Dorsolateral prefrontal cortex (tissue), 122 donors: ENCODE measurements at places on chromosomes 6 and 20.
A peak's percentile ranks its signal among the peaks of the same experiment; 100 is the strongest.

DNA sequence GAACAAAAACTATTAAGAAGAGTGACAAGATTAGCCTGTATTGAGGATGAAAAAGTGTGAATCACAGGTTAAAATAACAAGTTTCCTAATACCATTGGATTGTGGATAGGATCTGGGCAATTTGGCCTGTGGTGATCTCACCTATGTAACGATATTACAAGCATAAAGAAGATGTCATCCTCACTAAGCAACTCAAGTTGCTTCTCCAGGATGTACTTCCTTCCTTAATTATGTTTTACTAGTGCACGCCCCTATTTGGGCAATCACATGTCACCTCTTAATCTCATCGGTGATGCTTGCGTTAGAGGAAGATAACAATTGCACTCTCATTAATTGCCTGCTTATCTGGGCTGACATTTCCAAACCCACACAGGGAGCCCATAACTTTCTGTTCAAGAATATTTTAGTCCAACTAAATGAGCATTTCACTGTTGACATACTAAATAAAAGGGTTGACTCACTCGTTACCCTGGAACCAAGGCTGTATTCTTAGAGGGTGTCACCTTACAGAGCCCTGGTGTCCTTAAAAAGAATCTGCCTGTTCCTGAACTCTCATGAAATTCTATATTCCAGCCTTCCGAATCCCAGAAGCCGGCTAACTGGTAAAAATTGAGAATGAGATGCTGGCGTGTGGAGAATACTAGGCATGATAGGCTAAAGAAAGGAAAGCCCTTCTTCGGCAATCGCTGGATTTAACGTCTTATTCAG, 88.2 kb upstream of the ATXN1 start:
- DNase-seq, result no peak

- no peak for DNase-seq
Measured at GRCh38 chr6:84457276-84457675, 229.8 kb upstream of the CEP162 start.

DNA sequence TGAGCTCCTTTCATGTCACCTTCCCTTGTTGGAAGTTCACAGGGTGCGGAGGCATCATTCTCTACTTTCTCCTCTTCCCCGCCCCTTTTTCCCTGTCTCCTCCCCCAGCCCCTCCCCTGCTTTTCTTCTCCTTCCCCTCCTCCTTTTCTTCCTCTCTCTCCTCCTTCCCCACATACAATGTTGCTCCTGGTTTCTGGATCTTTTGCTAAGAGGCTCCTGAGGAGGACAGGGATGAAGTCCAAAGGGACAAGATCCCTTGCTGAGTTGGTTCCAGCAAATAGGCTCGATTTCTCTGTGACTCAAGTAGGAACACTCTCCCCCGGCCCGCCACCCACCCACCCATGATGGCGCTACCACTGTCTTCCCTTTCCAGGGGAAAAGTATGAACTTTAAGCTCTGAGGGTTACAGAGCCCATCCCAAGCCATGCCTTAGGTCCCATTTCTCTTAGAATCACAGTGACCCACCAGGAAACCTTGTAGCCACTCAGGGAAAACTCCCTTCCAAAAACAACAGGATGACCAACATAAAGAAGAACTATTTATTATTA, 852 bp upstream of the TFEB start:
- no peak for DNase-seq

DNA sequence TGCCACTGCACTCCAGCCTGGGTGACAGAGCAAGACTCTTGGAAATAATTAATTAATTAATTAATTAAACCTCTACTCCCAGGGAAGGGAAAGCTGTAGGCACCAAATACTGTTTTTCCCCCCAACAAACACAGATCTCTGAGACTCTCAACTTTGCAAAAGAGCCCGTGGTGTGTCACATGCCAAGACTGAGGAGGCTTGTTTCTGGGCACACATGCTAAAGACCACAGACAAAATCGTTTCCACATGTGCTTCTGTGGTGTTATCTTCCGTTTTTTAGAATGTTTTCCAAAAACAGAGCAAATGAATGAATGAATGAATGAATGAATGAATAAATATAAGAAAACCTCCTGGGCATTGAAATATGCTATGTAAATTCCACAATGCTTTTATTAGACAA, 55.6 kb upstream of the ATXN1 start:
- no peak for DNase-seq

DNA sequence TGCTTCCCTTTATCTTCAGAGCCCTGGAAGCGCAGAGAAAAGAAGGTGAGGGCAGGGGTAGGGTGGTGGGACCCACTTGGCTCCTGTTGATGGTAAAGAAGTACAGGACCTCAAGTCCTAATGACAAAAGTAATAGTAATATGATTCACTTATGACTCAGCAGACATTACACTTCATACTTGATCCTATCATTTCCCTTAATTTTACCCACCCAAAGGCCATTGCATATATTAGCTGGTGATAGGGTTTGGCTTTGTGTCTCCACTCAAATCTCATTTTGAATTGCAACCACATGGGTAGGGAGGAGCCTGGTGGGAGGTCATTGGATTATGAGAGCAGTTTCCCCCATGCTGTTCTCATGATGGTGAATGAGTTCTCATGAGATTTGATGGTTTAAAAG, 880.7 kb downstream of the KIF16B start:
- no peak for DNase-seq

GRCh38 chr6:117359581-117359980, 66.2 kb downstream of the ROS1 start:
- DNase-seq, result no peak

- no peak for DNase-seq
Measured at GRCh38 chr6:52871621-52872020, 31.0 kb upstream of the GSTA5 start.

DNA sequence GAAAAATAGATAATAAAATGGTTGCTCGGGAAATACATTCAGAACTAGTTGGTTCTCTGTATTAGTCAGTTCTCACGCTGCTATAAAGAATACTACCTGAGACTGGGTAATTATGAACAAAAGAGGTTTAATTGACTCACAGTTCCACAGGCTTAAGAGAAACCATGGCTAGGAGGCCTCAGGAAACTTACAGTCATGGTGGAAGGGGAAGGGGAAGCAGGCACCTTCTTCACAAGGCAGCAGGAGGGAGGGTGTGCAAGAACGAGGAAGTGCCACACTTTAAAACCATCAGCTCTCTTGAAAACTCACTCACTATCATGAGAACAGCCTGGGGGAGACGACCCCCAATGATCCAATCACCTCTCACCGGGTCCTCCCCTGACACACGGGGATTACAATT, 24.2 kb upstream of the SNX9 start:
- no peak for DNase-seq

GRCh38 chr6:30970946-30971345, 12.6 kb upstream of the MUC21 start:
- DNase-seq, result no peak

GRCh38 chr20:2652724-2653555, 508 bp downstream of the NOP56 start:
- DNase-seq, result no peak

- no peak for DNase-seq
Measured at GRCh38 chr6:153580776-153581175, 449.7 kb upstream of the RGS17 start.

GRCh38 chr20:45946149-45946970, 11.9 kb downstream of the PCIF1 start:
- DNase-seq, result no peak

DNA sequence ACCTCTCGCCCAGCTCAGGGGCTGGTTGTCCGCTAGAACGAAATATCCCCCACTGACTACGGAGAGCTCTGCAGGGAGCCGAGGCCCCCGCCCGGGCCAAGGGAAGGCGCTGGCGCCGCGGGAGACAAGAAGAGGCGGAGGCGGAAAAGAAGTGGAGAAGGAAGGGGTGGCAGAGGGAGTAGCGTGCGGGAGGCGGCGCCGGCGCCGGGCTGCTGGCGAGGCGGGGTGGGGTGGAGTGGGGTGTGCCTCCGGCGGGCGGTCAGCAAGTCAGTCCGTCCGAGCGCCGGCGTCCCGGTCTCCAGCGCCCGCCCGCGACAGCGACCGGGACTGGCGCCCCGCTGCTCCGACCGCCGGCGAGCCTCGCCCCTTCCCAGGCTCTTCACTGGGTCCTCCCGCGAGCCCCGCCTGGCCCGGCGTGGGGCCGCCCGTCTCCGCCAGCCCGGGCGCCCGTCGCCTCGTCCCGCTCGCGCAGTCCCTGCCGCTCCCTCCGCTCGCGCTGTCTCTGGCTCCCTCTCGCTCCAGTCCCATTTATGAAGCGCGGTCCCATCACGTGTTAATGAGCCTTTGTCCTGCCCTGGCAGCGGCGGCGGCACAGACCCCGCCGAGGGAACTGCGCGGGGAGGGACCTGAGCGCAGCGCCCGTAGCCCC, at the start of gene CNR1:
Gene CNR1 (minus strand): TSS at position 504 of the 649 bp plus-strand sequence. CDS start 21,073 bp downstream, outside the sequence.
- no peak for DNase-seq

GRCh38 chr6:156652231-156652750, 124.9 kb upstream of the ARID1B start:
- DNase-seq, result no peak

DNA sequence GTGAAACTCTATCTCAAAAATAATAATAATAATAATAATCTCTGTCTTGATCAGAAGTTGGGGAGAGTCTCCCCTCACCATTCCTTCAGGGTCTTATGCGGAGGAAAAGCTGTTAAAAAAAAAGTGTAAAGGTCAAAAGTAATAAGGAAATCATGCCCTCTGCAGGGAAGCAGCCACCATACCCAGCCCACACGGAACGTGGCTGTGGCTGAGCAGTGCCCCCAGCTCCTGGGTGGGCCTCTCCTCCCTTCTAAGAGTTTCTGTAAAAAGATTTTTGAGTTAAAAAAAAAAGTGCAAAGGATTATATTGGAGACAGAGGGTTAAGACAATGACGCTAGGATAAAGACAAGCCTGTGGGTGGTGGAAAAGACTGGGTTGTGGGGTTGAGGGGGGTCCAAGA, 29.3 kb upstream of the ITCH start:
- no peak for DNase-seq

- DNase-seq, result no peak
Measured at GRCh38 chr6:69985180-69985579, 118.8 kb downstream of the COL19A1 start.

DNA sequence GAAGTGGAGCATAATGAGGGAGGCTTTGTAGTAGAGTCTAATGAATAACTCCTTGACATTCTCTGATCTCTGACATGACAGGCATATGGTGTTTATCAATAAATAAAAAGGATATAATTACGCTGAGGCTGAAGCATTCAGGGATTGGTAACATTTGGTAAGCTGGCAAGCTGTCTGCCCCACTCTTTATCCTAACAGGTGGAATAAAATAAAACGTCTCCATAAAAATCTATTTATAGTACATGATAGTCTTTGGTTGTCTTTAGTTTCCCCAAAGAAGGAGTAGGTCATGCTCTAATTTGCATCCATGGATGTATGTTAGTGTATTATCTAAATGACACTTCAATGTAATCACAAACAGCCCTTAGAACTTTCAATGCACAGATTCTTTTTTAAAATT, 30.9 kb upstream of the RBM24 start:
- no peak for DNase-seq

DNA sequence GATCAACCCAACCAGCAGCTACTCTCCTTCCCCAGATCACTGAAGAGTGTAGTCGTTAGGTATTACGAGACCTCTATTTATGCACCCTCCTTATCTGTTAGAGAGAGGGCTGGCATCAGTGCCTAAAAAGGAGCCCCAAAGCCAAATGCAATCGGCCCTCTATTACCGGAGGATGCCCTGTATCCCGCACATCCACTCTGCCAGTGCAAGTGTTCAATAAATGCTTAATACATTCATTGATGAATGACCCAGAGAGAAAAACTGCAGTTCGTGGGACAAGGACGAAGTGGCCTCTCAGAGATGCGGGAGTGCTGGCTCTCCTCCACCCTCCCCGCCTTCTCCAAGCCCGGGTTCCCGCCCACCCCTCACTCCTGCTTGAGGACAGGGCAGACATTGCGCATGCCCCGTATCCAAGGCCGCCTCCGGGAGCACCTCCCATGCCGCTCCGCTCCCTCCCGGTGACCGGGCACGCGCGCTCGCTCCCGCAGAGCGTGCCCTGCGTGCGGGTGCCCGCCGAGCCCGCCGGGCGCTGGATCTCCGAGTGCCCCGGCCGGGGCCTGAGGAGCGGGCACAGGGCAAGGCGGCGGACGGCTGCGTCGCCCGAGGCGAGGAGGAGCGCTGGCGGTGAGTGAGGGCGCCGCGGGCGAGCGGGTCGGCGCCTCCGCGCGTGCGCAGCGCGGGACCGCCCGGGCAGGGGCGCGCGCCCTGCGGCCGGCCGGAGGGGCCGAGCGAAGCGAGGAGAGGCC, 27.2 kb upstream of the BTBD3 start:
- DNase-seq, result peak; percentile 94

- no peak for DNase-seq
Measured at GRCh38 chr6:161918109-161918531, 644.3 kb upstream of the AGPAT4 start.

DNA sequence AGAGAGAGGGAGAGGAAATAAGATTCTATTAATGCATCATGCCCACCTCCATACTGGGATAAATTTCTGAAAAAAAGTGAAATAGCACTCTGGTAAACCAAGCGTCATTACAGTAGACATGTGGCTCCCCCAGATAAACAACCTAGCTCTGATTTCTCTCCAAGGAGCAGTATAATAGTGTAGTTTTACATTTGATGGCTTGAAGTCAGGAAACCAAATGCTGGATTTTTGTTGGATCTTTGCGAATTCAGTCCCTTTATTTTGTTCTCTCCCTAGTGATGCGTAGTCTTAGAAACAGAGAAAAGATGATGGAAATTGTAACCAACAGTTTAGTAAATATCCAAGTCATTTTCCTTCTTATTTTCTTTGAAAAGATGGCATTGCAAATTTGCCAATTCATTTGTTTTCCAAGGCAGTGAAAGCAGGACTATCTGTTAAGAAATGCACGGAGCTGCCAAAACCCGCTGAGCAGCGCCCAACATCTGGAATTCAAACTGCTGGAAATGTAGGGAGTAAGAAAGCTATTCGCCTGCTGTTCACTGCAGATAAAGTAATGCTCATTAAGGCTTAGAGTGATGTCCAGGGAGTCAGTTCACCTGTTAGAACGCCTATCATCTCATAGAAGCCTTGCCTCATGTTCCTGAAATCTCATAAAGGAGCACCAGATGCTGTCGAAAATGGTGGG, 85.7 kb upstream of the DOK5 start:
- no peak for DNase-seq

GRCh38 chr6:50259903-50260302, 210.2 kb upstream of the DEFB112 start:
- DNase-seq, result no peak

DNA sequence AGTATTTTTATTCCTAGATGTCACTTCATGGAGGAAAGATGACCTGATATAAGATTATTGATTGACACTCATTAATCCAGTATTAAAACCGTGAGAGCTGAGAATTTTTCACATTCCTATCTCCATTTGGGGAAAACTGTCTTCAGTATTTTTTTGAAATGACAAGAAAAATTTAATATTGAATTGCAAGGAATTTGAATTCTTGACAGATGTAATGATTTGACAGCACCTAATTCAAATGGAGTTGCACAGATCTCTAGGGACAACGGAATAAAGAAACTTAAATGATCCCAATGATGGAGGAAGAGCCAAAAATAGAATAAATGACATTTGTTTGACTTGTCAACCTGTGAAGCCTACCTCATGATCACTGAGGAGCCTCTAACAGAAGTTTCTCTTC, 1591.4 kb downstream of the HACE1 start:
- DNase-seq, result no peak
